ENCODE measurements at places on chromosomes 16 and 17.
A peak's percentile ranks its signal among the peaks of the same experiment; 100 is the strongest.

GRCh38 chr16:55645986-55646385, 9.8 kb upstream of the SLC6A2 start:
- no peak for DNase-seq

- peak; percentile 66 for DNase-seq
These were observed 31.0 kb downstream of the HASPIN start for GRCh38 chr17:3754458-3755334.

DNA sequence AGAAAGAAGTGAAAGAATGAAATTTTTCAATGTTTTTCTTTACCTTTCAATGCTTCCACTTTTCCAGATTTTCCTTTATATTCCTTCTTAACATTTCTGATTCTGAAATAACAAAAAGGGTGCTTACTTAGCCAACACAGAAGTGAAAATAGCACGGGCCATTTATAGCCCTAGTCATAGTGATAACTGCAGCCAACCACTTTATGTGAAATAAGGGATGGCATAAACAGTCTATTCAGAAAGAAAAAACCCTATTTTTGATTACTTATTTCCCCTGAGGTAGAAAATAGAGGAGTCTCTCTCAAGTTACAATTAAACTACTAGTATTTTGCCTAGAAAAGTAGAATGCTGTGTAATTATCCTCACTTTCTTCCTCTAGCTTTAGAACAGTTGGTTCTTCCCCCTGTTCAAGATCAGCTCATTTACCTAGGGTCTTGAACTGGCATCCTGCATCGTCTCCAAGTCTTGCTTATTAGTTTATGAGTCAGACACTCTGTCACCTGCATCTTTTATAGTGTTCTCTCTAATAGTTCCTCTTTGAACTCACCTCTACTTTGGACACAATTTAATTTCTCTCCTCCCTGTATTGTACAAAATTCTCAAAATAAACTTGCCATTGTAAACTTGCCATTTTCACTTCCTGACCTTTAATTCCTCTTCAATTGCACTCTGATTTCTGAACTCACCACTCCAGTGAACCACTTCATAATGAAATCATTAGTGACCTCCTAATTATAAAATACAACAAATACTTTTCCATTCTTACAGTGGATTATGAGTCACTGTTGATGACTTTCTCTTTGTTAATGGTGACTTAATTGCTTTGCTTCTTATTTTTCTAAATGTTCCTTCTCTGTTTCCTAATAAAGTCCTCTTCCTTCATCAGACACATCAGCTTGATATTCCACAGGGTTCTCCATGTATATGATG, 23.6 kb downstream of the ABCA6 start:
- DNase-seq, result no peak

- DNase-seq, result no peak
These were observed 14.5 kb downstream of the RAB11FIP4 start for GRCh38 chr17:31405890-31406371.

DNA sequence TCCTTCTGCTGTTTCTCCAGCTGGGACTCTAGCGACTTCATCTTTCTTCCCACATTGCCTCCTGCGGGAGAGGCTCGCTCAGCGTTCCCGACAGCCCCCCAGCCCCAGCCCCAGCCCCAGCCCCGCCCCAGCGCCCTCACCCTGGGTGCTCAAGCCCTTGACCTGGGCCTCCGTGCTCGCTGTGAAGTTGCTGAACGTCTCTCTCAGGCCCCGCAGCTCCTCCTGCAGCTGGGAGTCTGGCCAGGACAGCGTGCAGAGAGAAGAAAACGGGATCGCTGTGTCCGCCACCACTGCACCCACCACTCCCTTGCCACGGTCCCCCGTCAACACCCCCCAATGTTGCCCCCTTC, 2.4 kb downstream of the ASGR1 start:
- no peak for DNase-seq

- no peak for DNase-seq
These were observed 183.2 kb downstream of the AATF start for GRCh38 chr17:37131669-37132611.

- no peak for DNase-seq
These were observed 24.7 kb upstream of the KIFC3 start for GRCh38 chr16:57826706-57827625.

DNA sequence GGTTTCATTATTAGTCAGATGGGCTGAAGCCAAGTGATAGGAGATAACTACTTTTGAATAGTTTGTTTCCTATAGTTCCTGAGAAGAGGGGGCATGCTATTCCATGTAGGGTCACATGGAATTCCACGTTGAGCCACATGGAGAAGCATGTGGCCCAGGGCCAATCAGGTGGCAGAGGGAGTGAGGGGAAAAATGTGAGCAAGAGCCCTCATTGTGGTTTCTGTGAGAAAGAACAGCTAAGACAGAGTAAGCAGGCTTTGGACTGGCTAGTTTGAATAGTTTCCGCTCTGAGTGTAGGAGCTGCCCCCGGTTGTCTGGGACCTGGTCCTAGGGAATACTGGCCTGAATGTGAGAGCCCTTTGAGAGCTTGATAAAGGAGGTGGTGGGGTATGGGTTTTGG, 69.9 kb upstream of the CNTNAP4 start:
- DNase-seq, result no peak

GRCh38 chr16:81542609-81543570, 98.3 kb downstream of the CMIP start:
- DNase-seq, result no peak

DNA sequence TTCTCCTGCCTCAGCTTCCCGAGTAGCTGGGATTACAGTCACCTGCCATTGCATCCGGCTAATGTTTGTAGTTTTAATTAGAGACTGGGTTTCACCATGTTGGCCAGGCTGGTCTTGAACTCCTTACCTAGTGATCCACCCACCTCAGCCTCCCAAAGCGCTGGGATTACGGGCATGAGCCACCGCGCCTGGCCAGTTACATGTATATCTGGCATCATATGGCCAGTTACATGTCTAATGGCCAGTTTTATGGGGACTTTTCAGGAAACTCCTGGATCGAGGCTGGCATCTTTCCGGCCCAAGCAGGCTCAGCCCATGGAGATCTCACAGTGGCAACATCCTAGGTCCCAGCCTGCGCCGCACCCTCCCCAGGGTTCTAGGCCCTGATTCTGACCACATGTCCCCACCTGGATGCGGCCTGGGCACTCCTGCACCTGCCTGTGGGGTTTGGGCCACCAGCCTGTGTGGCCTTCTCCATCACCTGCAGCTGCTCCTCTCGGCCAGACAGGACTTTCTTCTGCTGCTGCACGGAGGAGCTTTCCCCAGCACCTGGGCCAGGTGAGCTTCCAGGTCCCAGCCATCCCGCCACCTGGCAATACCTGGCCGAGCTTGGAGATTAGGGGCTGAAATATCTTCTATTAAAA, 1.3 kb upstream of the CIAO3 start:
- DNase-seq, result no peak

GRCh38 chr17:59413014-59413766, 81.7 kb downstream of the YPEL2 start:
- DNase-seq, result no peak

DNA sequence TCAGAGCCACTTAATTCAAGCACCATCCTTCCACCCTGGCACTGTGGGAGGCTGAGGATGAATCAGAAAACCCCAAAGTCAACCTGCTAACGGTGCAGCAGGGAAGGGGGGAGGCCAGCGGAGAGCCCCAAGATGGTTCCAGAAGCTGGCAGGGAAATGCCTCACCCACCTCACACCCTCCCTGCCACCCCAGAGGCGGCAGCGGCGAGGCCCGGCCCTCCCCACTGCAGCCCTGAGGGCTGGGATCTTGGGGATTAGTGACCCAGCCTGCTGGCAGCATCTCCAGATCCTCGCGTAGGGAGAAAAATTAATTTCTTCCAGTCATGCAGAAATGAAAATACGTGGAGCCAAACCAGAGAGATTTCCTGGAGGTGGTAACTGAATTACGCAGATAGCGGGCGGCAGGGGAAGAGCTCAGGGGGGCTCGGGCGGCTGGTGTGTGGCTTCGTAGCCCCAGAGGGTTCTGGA, 38.2 kb downstream of the CBFA2T3 start:
- no peak for DNase-seq

GRCh38 chr17:38508954-38509771, 80.9 kb downstream of the ARHGAP23 start:
- DNase-seq, result peak; percentile 72

DNA sequence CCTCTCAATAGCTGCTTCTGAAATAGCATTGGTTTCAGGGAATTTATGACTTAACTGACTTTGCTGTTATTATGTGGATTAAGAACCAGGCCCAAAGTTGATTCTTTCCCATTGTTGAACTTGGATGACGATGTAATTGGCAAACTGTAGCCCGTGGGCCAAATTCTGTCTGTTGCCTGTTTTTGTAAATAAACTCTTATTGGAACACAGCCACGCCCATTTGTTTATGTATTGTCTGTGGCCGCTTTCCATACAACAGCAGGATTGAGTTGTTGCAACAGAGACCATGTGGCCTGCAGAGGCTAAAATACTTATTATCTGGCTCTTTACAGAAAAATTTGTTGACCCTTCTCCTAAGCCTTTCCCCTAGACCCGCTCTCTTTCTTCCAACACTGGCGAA, 31.6 kb downstream of the NTN1 start:
- DNase-seq, result no peak

- DNase-seq, result peak; percentile 71
These were observed 21.7 kb downstream of the ACSF3 start for GRCh38 chr16:89115216-89115861.

DNA sequence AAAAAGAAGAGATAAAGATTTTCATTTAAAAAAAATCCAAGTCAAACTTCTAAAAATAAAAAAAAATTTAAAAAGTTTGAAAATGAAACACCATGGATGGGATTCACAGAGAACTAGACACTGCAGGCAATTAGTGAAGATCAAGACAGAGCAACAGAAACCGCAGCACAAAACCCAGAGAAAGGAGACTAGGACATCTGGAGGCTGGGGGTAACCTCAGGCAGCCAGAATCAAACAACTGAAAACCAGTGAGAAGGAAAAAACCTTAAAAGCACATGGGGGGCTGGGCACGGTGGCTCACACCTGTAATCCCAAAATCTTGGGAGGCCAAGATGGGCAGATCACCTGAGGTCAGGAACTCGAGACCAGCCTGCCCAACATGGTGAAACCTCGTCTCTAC, 30.6 kb downstream of the LITAFD start:
- no peak for DNase-seq

DNA sequence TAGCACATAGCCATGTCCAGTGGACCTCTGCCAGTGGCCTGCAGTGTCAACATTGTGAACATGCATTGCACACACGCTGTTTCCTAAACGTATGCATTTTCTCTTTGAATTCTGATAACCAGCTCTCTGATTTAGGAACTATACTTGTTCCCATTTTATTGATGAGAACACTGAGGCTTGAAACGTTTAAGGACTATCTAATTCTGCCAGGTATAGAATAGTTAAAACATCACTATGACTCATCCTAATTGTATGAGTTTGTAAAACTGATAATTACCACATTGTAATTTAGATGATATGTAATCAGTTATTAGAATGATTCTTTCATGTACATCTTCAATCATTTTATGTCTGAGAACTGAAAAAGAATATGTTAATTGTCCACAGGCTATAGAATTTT, 3.1 kb downstream of the BEAN1 start:
- no peak for DNase-seq

- no peak for DNase-seq
These were observed 8.0 kb downstream of the RNF157 start for GRCh38 chr17:76232342-76232741.

DNA sequence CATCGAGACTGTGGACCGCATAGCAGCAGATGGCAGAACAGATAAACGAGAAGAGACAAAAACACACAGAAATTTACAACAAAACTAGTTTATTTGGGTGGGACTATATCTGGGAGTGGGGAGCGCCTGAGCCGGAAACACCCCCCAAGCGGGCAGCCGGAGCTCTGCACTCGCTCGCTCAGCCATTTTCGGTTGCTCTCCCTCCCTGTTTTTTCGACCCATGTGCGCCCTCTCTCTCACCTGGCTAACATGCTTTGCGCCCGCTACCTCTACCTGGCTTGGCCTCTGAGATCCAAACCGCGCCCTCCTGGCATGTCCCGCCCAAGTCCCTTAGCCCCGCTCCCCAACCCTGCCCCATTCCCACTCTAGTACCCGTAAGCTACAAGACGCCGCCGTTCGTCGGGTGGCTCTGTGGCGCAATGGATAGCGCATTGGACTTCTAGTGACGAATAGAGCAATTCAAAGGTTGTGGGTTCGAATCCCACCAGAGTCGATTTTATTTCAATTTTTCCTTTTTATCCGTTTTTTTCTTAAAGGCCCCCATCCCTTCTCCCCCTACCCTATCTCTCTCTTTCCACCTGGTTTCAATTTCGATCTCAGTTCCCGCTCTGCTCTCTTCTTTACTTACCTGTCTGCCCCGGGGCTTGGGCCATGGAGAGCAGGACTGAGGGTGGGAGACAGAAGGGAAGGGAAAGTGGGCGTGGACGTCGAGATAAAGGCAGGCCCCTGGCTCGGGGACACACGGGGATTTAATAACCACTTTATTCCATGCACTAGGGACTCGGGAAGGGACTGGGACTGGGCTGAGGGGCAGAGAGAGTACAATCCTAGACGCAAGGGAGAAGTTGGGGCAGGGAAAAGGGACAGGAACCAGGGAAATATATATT, 2.4 kb upstream of the ALOXE3 start:
- DNase-seq, result peak; percentile 84

DNA sequence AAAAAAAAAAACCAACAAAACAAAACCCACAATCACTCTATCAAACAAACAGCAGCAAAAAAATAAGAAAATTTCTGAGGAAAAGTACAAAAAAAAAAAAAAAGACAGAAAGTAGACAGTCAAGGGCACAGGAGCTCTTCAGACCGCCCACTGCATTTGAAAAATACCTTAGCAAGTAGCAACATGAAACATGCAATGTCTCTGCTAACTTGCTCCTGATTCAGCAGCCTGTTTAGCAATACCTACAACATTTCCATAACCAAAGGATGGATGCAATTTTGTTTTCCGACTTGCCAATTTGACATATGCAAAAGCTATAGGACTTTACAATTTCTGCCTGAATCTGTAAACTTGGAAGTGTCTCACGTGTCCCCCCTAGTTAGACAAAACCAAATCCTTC, 57.4 kb downstream of the SYNRG start:
- no peak for DNase-seq
